ENCODE measurements at places on chromosomes 7 and 10.
A peak's percentile ranks its signal among the peaks of the same experiment; 100 is the strongest.

- no peak for DNase-seq
Measured at GRCh38 chr10:106185951-106186350, 978.6 kb downstream of the SORCS1 start.

DNA sequence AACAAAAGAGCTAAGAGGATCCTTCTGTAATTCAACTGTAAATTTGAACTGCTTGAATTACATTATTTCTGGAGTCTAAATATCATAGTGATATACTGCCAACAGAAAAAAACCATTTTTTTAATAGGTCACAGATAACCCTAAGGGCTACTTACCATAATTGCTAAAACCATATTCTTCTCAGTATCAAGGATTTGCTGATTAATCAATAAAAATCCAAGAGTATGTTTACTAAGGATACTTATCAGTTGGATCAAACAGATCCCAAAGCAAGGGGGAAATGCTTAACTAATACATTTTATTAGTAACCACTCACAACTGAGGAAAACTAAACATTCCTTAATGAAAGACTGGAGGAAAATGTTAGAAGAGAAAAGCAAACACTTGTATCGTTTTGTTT lies 166.0 kb downstream of the PIP4K2A start:
- no peak for DNase-seq

- DNase-seq = no peak
Measured at GRCh38 chr7:131173145-131173890, 154.4 kb upstream of the MKLN1 start.

DNA sequence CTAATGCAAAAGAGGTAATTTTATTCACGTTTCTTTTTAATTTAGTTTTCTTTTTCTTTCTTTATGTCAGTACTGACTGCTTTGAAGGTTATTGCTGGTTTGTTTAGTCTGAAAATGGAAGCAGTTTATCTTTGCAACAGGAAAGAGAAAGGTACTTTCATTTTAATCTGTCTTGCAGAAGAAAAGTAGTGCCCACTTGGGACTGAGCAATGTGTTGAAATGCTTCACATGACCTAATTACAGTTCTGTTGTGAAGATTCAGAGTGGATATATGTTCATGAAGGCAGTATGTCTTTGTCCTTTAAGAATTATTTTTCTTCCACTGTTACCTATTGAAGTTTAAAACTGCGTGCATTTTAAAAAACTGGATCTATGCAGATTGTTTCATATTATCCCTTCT lies 80.1 kb downstream of the ANKIB1 start:
- DNase-seq = no peak

- DNase-seq = no peak
Measured at GRCh38 chr7:143487566-143487965, 9.9 kb downstream of the TAS2R41 start.

- no peak for DNase-seq
Measured at GRCh38 chr7:151175047-151175792, 7.7 kb upstream of the GBX1 start.

GRCh38 chr7:43540471-43540870 lies 42.4 kb upstream of the STK17A start:
- no peak for DNase-seq

- DNase-seq = no peak
Measured at GRCh38 chr7:157773361-157773760, 436.6 kb downstream of the DNAJB6 start.

GRCh38 chr10:35316218-35316967 lies 19.9 kb upstream of the CCNY start:
- no peak for DNase-seq

DNA sequence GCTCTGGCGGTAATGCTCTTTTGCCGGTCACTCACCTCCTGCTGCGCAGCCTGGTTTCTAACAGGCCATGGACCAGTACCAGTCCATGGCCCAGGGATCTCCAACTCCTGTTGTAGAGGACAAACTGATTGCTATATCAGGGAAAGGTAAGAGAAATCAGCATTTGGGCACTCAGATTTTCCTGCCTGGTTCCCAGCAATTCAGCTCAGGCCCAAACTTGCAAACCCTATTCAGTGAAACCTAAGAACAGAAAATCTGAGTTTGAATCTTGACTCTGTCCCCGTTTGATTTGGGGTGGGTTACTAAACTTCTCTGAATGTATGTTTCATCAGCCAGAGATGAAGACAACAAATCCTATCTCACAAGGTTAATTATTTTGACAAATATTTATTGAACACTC lies 77.4 kb downstream of the GFRA1 start:
- no peak for DNase-seq

GRCh38 chr7:134044682-134045081 lies 82.5 kb upstream of the LRGUK start:
- DNase-seq = no peak

GRCh38 chr7:877312-878232 lies 1.2 kb downstream of the GET4 start:
- DNase-seq = no peak

DNA sequence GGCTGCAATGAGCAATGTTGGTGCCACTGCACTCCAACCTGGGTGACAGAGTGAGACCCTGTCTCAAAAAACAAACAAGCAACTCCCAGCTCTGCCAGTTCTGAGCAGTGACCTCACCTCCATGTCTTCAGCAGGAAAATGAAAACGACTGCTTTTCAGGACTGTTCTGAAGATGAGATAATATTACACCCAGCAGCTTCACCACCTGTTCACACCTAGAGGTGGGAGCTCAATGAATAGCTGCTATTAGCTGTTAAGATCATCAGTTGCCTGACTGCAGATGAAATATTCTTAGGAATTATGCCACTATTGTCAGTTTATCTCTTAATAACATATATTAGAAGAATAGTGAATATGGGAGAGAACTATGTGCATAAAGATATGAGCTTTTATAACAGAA lies 48.4 kb upstream of the CYTH3 start:
- no peak for DNase-seq

GRCh38 chr10:126203746-126204145 lies 184.5 kb downstream of the ADAM12 start:
- no peak for DNase-seq

- DNase-seq = no peak
Measured at GRCh38 chr10:81873231-81873931, 1.6 kb upstream of the NRG3 start.

GRCh38 chr7:68423356-68423755 lies 1174.9 kb upstream of the AUTS2 start:
- DNase-seq = no peak

GRCh38 chr10:78535716-78536218 lies 502.1 kb downstream of the RPS24 start:
- DNase-seq = no peak

- no peak for DNase-seq
Measured at GRCh38 chr7:33062023-33062781, at the start of gene NT5C3A. Gene NT5C3A (minus strand): TSS chr7:33062776. CDS start chr7:33062705, 71 bp downstream.

GRCh38 chr7:23383225-23383624 lies 84.1 kb downstream of the MALSU1 start:
- no peak for DNase-seq

- DNase-seq = no peak
Measured at GRCh38 chr10:75430000-75430763, 1.2 kb upstream of the LRMDA start.

DNA sequence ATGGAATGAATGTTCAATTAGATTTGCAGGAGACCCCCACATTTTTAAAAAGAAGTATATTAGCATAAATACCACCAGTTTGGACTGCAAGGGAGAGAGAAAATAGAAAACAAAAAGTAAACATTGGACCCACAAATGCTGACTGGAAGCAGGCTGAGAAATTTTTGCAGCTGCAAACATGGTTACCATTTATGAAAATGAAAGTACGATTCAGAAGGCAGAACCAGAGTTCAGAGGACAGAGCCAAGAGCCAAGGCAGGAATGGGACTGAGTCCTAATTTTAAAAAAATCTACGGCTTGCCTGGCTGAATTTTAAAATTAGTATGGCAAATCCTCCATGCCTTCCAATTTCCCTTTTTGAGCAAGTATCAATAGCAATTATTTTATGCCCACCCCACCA lies 74.6 kb upstream of the NPS start:
- no peak for DNase-seq

DNA sequence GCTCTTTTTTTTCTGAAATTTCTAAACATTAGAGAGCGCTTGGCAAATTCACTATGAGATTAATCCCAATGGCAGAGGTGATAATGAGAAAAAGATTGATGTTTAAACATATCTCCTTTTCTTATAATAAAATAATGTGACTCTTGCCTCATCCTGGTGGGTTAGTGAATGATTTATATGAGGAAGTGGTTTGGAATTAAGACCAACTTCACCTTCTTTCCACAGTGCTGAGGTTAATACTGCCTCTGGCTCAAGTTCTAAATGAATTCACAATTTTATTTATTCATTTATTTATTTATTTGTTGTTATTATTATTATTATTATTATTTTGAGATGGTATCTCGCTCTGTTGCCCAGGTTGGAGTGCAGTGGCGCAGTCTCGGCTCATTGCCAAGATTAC lies 40.5 kb upstream of the ADO start:
- DNase-seq = no peak

DNA sequence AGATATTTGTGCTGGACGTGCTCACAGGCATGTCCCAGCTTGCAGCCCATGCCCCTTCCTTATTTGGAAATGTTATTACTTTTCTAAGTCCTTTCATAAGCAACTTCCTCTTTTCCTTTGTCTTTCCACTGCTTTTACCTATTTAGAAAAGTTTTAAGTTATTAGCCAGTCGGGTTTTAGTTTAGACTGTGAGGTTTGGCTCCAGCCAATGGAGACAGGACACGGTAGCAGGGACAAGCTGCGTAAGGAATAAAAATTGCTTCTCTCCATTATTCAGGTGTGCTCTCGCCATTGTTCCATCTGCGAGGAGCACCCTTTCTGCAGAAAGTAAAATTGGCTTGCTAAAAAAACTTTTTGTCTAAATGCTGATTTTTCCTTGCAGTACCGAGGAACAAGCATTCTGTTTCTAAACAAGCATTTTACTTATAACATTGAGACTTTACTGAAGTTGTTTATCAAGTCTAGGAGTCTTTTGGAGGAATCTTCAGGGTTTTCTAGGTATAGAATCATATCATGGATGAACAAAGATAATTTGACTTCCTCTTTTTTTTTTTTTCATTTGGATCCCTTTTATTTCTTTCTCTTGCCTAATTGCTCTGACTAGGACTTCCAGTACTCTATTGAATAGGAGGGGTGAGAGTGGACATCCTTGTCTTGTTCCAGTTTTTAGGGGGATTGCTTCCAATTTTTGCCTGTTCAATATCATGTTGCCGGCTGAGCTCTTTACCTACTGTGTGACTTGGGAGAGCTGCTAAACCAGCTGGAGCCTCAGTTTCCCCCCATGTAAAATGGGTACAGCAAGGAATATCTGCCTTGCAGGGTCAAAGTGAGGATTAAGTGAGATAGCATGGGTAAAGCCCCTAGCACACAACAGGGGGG lies 63.8 kb downstream of the ALOX5 start:
- DNase-seq = no peak

GRCh38 chr10:70478191-70479164 lies at the start of gene PALD1:
Gene PALD1 (plus strand): TSS chr10:70478767. CDS start chr10:70525952, 47,185 bp downstream.
- DNase-seq = peak; percentile 46

GRCh38 chr10:11115337-11115736 lies 97.7 kb downstream of the CELF2 start:
- no peak for DNase-seq

DNA sequence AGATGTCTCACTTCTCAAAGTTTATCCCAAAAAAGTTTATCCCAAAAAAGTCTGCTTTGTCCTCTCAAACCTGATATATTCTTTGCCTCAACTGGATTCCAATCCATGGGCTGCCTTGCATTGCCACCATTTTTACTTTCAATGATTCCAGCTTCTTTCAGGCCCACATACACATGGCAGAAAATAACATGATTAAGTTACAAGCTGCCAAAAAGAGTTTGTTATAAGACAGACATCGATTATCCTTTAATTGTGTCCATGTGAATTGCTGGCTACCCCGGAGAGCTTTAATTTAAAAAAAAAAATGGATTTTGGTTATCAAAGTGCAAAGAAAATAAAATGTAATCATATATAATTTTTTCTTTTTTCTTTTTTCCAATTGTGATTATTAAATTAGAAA lies 819.6 kb upstream of the SORCS1 start:
- DNase-seq = no peak

- no peak for DNase-seq
Measured at GRCh38 chr7:24800667-24801066, 43.4 kb upstream of the GSDME start.

GRCh38 chr7:120215654-120216053 lies 57.3 kb upstream of the KCND2 start:
- no peak for DNase-seq

GRCh38 chr10:71547876-71548846 lies 151.4 kb downstream of the CDH23 start:
- no peak for DNase-seq

GRCh38 chr10:71998840-71999194 lies 34.6 kb downstream of the CHST3 start:
- no peak for DNase-seq

- no peak for DNase-seq
Measured at GRCh38 chr10:28530751-28531150, 2.2 kb upstream of the WAC start.

GRCh38 chr7:157560710-157561522 lies 224.1 kb downstream of the DNAJB6 start:
- no peak for DNase-seq

GRCh38 chr7:149415391-149416071 lies 45.3 kb downstream of the ZNF777 start:
- DNase-seq = no peak
